Stimulated activated CD8-positive, alpha-beta memory T cell treated with anti-CD3 and anti-CD28 coated beads, Interleukin-4, amount 100 ng/mL, for 4 hours (primary cell): ENCODE measurements at places on chromosomes 3 and 15.

GRCh38 chr15:88498996-88499395, 31.5 kb downstream of the MRPS11 start:
- DNase-seq, result no peak

DNA sequence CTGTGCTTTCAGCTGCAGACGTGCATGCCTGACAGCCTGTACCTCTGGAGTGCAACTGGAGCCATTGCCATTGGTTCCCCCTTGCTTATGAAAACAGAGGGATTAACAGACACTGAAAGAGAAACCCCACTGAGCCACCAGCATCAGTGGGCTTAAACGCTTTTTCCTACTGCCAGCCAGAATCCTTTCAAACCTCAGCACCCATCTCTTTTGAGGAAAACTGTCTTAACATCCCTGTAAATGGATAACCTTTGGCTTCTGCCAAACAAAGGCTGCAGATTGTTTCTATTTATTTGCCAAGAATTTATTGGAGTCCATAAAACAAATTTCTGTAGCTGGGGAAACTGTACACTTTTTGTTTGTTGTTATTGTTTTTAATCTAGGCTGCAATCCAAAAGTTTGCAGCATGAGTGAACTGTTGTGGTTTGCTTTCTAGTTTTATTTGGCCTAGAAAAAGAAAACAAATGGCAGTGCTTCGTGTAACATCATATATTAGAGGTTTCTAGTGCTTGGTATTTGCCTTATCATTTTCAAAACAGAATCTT, 369.2 kb upstream of the IL12A start:
- no peak for DNase-seq

GRCh38 chr3:131107637-131108433, 81.2 kb downstream of the NEK11 start:
- no peak for DNase-seq

DNA sequence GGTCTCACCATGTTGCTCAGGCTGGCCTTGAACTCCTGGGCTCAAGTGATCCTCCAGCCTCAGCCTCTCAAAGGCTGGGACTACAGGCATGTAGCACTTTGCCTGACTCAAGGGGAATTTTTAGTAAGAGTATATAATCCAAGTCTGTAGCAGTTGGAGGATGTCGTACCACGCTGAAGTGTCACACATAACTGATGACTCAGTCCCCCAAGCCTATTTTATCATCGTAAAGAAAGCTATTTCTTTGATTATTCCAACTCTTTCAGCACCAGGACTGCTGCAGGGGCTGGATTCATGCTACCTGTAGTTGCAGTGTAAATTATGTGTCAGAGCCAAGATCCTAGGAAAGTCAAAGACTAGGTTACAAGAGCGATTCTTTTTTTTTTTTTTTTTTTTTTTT, 1.4 kb upstream of the PRKCI start:
- DNase-seq, result no peak

- DNase-seq, result no peak
These were observed 27.8 kb upstream of the ST8SIA2 start for GRCh38 chr15:92365906-92366305.

- DNase-seq, result no peak
These were observed 14.9 kb downstream of the GRAMD2A start for GRCh38 chr15:72182673-72183072.

GRCh38 chr15:37524601-37525000, 409.8 kb upstream of the TMCO5A start:
- DNase-seq, result no peak

DNA sequence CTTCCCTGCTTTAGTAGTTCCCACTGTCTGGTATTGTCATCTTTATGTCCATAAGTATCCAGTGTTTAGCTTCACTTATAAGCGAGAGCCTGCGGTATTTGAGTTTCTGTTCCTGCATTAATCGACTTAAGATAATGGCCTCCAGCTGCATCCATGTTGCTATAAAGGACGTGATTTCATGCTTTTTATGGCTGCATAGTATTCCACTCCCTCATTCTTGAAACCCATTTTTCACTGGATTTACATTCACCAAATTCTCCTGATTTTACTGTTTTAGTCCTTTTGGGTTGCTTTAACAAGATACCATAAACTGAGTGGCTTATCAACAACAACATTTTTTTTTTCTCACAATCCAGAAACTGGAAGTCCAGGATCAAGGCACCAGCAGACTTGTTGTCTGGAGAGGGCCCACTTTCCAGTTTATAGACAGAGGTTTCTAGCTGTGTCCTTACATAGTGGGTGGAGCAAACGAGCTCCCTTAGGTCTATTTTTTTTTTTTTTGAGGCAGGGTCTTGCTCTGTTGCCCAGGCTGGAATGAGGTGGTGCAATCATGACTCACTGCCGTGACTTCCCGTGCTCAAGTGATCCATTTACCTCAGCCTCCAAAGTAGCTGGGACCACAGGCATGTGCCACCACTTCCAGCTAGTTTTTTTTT, 6.1 kb upstream of the TICRR start:
- no peak for DNase-seq

DNA sequence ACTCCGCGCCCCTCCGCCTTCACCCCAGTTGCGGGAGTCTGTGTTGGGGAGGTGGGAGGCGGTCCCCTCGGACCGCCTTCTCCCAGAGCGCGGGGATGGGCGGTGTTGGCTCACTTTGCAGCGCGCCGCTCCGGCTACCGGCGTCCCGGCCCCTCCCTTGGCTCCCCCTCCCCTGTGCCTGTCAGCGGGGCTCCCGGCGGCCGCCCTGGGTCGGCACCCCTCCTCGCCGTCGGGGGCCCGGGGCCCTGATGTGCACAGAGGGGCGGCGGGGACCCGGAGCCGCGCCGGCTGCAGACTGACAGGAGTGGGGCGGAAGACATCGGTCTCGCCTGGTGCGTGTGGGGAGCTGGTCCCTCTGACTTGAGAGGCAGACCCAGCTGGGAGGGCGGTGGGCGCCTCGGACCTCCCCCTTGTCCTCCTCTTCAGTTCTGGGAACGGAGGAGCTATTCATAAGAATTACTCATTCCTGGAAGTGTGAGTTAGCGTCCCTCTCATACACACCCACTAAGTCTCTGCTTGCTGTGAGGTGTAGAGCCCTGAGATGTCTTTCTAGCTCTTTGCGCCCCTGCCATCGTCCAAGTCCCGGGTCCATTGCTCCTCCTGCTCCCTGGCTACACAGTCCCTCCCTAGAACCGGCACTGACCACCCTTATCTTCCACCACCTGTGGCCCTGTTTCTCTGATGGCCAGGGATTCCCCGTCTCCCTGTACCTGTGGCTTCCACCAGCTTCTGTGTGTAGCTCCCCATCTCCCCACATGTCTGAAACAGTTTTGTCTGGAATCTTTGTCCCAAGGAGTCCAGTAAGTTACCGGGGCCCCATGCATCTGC, 42.3 kb upstream of the ROPN1 start:
- DNase-seq, result no peak

GRCh38 chr3:129068291-129068886, 7.8 kb downstream of the GP9 start:
- no peak for DNase-seq

DNA sequence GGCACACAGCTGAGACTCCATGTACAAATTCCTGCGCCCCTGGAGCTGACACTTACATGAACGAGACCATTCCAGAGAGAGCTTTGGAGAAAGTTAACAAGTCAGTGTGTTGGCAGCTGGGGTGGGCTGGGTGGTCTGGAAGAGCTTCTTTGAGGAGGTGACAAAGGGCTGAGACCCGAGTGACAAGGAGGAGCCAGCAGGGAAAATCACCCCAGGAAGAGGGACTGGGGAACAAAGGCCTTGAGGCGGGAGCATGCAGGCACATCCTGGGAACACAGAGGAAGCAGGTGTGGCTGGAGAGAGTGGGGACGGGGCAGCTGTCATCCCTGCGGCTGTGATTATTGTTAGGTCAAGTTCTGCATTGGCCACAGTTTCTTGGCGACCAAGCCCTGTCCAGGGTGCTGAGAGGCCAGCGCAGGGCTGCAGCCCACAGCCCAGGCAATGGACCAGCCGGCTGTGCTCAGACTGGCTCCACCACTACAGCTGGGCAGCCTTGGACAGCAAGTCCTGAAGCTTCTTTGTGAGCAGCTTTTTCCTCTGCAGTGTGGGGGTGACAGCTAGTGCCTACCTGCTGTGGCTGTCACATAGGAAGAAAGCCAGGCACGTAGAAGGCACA, 34.2 kb upstream of the PRR23E start:
- DNase-seq, result no peak

DNA sequence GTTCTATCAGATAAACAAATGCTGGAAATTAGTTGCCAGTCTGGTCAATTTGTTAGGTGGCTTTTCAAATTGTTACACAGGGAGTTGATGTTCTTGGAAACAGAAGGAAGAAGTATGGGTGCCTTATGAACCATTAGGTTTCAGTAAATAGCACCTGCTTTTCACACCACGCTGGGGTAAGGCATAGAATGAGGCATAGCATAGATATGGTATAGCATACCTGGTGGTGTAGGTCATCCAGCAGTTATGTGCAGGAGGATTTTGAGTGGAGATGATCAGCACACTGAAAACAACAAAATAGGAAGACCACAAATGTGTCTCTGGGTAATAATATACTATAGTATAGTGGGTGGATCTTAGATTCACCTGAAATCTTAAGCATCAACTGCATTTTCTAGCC, 121.4 kb downstream of the GMPS start:
- no peak for DNase-seq

- no peak for DNase-seq
These were observed 52.8 kb downstream of the ETFA start for GRCh38 chr15:76258460-76258859.

- DNase-seq, result no peak
These were observed 7.4 kb upstream of the CAPN7 start for GRCh38 chr3:15198686-15199085.

DNA sequence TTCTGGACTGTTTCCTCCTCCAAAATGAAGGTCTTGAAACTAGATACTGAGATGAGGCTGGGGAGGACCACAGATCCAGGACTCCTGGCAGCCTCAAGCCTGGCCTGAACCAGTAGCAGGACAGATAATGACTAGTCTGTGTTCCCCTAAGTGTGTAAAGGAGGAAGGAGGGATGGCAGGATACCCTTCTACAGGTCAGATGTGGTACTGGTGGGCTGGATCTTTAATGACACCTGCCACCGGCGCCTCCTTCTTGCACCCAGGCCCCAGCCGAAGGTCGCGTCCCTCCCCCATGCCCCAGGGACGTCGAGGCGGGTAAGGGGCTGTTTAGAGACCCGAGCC, 556 bp downstream of the USP19 start:
- DNase-seq, result no peak

DNA sequence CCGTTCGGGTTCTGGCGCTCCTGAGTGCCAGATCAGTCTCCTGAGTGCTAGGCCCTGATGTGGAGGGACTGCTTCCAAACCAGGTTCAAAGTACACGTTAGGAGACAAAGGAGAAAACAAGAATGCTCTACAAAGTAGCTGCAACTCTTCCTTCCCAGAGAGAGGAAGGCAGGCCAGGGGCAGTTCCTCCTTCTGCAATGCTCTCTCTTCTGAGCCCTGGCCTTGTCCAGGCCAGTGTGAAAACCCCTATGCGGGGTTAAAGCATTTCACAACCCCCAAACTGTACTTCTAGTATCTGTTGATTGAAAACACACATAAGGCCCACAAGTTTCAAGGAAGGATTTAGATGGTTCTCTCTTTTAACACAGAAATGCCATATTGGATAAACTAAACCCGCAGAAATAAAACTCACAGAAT, 9.7 kb upstream of the CALML4 start:
- DNase-seq, result no peak

GRCh38 chr3:109178708-109179107, 42.2 kb downstream of the C3orf85 start:
- no peak for DNase-seq

- DNase-seq, result no peak
These were observed 857.7 kb downstream of the OTOL1 start for GRCh38 chr3:162354356-162354755.

- no peak for DNase-seq
These were observed 96.5 kb upstream of the PRICKLE2 start for GRCh38 chr3:64321747-64322146.

DNA sequence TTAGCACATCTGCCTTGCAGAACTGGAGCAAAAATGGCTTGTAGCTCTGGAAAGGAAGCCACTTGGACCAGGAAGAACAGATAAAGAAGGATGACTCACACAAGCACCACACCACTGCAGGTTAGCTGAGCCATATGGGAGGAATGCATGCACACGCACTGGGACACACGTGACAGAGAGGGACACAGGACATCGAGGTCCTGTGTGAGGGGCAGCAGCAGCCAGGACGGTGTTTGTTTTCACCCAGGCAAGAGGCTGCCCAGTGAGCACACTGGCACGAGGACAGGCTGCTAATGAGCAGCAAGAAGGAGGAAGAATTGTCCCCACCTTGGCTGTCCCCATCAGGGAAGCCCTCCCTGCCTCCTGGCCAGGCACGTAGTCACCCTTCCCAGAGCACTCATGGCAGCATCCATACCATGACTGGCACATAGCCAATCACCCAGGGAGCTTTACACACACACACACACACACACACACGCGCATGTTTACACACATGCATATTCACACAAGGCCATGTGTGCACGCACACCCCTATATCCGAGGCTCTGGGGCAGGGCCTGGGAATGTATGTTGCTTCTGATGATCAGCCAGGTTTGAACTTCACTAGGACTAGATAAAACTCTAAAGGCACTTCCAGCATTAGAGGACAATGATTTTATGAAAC, 24.0 kb upstream of the SPTBN5 start:
- DNase-seq, result no peak

DNA sequence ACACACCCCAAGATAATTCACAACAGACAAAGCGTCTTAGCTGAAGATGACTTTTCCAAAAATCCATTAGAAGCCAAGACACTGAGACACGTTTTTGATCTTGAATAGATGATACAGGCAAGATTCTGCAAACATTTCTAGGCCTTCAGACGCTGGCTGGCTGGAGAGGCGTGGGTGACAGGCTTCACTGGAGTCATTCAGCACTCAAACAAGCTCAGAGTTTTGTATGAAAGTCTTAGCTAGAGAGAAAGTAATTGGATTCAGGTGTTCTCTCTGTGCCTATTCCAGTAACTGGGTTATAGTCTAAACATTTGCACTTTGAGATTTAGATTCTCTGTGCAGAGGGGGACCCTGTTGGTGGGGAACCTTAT, 147.7 kb upstream of the BHLHE40 start:
- no peak for DNase-seq

DNA sequence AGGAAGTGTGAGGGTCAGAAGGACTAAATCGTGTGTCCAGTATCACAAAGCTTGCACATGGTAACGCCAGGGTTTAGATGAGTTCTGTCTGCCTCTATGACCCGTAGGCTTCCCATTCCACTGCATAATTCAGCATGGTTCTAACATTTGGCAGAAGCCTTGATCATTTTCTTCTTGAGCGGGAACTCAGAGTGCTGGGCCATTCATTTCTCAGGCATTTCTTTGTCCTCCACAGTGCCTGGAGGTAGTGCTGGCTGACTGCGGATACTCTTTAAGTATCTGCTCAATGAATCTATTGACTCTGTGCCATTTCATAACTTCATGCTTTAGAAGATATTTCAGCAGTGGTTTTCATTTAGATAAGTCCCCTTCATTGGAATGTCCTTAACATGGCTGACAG, 370.2 kb downstream of the EPHB1 start:
- no peak for DNase-seq

- no peak for DNase-seq
These were observed 156.8 kb upstream of the PDZRN3 start for GRCh38 chr3:73781541-73781940.

- DNase-seq, result no peak
These were observed 417.8 kb upstream of the TPM1 start for GRCh38 chr15:62624547-62625378.

- DNase-seq, result no peak
These were observed 1.7 kb downstream of the PAK2 start for GRCh38 chr3:196741249-196741889.
